SW 1271 (cell line): ENCODE measurements at places on chromosomes 6 and 20.

- no peak for DNase-seq
Observed at GRCh38 chr6:89927791-89928550, 33.7 kb downstream of the GJA10 start.

DNA sequence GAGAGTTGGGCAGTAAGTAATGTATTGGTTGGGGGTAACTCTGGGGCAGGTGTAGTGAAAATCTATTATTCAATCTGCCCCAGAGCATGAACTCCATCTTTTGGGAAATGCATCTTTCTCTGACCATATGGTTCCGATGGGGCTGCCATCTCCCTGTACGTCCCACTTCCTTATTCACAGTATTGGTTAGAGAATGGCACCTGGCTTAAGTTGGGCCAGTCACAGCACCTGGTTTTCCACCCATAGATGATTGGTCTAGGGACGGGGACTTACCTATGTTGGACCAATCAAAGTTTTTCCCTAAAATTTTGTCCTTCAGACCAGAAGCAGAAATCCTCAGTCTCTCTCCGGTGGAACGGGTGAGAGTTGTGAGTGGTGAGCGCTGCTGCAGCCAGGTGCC is 2.2 kb upstream of the RALY start:
- no peak for DNase-seq

GRCh38 chr6:119479860-119480655 is 130.5 kb upstream of the MAN1A1 start:
- DNase-seq, result no peak

DNA sequence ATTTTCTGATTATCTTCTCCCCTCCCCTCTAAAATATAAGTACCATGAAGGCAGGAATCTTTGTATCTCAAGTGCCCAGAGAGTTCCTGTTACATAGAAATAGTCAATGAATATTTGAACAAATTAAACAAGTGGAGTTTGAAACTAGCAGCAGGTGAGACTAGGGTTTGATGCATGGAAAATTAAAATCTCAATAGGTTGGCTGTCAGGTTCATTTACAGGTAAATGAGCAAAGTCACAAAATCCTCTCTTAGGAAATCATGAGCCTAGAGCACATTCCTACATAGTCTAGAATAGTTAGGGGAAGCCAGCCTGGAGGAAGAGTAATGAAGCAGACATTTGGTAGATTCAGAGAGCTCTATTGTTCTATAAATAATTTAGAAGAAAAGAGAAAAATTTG is 140.4 kb downstream of the HS3ST5 start:
- DNase-seq, result no peak

DNA sequence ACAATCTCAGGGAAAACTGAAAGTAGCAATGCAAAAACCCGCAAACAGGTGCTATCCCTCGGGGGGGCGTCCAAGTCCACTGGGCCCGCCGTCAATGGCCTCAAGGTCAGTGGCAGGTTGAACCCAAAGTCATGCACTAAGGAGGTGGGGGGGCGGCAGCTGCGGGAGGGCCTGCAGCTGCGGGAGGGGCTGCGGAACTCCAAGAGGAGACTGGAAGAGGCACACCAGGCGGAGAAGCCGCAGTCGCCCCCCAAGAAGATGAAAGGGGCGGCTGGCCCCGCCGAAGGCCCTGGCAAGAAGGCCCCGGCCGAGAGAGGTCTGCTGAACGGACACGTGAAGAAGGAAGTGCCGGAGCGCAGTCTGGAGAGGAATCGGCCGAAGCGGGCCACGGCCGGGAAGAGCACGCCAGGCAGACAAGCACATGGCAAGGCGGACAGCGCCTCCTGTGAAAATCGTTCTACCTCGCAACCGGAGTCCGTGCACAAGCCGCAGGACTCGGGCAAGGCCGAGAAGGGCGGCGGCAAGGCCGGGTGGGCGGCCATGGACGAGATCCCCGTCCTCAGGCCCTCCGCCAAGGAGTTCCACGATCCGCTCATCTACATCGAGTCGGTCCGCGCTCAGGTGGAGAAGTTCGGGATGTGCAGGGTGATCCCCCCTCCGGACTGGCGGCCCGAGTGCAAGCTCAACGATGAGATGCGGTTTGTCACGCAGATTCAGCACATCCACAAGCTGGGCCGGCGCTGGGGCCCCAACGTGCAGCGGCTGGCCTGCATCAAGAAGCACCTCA is 166.3 kb downstream of the DTNBP1 start:
- no peak for DNase-seq

DNA sequence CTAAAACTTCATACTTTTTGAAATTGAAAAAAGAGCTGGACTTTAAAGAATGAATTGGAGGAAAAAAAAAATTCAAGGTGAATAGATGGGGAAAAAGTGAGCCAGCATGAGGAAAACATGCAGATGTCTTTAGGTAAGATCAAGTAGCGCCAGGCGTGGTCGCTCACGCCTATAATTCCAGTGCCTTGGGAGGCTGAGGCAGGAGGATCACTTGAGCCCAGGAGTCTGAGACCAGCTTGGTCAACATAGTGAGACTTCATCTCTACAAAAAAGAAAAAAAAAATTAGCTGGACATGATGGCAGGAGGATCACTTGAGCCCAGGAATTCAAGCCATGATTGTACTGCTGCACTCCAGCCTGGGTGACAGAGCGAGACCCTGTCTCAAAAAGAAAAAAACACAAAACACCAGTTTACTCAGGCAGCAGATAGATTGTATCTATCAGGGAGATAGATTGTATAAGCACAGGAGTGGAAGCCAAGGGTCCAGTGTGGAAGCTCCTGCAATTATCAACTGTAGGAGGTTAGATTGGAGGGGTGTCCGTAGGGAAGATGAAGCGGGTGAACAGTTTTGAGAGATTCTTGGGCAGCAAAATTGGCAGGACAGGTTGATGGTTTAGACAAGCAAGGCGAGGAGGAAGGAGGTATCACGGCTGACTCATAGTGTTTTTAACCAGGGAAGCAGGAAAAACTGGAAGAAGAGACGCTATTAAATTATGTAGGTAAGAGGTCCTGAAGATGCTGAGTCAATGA is 97.6 kb upstream of the ZNF217 start:
- DNase-seq, result no peak
